ENCODE measurements at places on chromosomes 6 and 20.

GRCh38 chr20:57666106-57666833, 43.5 kb downstream of the PMEPA1 start:
- DNase-seq = no peak

DNA sequence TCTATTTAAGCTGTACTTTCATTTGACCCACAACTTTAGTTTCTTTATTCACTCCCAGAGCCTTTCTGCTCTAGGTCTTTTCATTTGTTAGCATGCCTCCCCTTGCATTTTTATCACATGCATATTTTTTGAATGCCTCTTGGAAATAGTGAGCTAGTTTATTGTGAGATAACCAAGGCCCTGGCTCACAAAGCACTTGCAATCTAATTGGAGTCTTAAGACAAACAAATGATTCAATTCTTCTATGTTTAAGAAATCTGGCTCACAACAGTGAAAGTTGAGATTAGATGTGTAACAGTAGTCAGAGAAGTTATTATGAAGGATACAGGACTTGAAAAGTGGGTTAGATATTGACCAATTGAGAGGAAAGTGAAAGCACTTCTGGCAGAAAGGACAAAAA, 173.4 kb downstream of the MOXD1 start:
- no peak for DNase-seq

- peak; percentile 58 for DNase-seq
Observed at GRCh38 chr6:136772685-136773472, 19.4 kb downstream of the MAP3K5 start.

DNA sequence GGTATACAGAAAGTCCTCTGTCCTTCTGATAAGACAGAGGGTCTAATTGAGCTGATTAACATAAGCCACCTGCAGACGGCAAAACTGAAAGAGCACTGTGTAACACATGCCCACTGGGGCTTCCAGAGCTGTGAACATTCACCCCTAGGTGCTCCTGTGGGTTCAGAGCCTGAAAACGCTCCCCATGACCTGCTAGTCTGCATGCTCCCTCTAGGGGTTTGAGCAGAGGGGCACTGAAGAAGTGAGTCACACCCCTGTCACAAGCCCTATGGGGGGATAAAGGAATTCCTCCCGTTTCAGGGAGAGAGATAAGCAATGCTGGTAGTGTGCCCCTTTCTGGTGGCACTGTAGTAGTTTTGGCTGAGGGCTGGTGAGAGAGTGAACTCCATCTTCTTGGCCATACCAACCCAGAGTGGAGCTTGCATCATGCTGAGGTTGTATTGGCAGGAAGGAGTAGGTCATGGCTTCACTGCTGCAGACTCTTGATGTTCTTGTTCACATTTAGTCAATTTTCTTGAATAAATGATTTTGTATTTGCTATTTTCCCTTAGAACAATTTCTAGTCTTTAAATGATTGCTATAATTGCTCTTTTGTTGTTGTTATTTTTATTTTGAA, 637.5 kb upstream of the MAN1A1 start:
- peak; percentile 41 for DNase-seq

DNA sequence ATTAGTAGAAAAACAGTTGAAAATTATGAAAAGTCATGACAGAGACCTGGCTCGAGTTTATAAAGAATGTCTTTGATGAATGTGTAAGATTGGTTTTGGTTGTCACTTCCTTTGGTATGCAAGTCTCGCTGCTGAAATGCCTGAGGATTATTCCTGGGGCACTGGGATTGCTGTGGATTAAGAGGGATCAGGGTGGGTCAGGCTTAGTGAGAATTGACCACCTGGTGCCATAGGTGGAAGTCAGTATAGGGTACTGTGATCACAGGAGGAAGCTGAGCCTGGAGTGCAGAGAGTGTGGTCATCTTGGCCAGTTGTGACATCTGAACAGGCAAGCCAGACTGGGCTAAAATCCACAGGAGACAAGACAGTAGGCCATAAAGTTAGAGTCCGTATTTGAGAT, 34.9 kb downstream of the CEP43 start:
- DNase-seq = no peak

DNA sequence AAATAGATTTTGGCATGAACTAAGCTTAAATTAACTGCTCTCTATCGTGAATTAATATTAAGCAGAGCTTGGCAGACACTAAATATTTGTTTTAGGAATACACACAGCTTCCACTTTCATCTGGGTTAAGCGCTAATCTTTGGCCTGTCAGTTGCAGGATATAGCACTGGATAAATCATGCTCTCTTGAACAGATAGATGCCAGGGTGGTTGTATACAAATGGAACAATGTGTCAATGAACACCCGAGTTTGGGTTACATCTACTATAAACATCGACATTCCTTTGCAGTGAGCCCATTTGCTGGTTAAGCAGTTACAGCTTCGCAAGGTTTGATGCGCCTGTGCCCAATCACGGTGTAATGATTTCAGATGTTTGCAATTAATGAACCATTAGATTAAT, 338.2 kb upstream of the ZFP64 start:
- no peak for DNase-seq

DNA sequence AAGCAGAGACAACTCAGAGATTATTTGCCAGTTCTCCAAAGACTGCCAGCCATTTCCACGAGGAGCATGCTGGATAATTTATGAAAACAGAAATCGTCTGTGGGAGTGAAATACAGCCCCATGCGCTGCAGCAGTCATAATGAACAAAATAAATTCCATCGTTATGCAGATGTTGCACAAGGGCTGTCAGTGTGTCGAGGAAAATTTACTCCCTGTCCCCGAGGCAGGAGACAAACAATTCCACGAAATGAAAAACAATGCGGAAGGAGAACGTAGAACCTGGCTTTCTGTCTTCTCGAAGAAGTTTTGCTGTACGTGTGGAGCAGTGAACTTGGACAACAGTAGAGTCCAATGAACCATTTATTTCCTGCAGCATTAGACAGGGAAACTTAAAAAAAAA, 399.4 kb downstream of the CD83 start:
- DNase-seq = no peak

GRCh38 chr6:98566126-98566525, 268.2 kb upstream of the POU3F2 start:
- DNase-seq = no peak

- DNase-seq = no peak
Observed at GRCh38 chr20:19249106-19249879, 36.9 kb downstream of the SLC24A3 start.

DNA sequence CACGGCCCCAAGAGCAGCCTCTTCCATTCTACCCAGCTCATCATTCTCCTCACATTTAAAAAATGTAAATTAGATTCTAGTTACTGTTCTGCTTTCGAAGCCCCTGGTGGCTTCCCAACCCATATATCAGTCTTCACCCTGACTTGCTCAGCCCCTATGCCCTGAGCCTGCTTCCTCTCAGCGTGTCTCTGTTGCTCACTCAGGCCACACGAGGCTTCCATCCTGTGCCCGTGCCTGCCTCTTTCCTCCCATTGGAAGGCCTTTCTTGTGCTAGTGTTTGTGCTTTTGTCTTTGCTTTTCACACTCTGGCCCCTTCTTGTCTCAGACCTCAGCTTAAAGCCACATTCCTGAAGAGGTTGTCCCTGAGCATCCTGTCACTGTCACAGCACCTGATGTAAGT, 78.1 kb downstream of the AFDN start:
- DNase-seq = no peak

DNA sequence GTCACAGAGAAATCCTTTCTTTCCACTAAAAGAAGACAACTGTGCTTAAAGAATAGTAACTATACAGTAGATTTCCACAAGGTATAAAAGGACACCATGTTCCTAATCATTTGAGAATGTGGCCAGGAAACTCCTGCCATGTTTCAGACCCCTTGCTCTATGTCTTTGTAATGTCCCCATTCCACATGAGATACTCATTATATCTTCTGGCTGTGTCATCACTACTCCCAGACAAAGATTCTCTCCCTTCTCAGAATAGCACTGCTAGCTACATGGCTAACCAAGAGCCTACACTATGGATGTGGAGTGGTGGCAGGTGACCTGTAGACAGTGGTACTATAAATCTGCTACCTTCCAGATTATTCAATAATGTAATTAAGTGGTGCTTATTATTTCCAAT, 218.1 kb upstream of the MCHR2 start:
- no peak for DNase-seq

DNA sequence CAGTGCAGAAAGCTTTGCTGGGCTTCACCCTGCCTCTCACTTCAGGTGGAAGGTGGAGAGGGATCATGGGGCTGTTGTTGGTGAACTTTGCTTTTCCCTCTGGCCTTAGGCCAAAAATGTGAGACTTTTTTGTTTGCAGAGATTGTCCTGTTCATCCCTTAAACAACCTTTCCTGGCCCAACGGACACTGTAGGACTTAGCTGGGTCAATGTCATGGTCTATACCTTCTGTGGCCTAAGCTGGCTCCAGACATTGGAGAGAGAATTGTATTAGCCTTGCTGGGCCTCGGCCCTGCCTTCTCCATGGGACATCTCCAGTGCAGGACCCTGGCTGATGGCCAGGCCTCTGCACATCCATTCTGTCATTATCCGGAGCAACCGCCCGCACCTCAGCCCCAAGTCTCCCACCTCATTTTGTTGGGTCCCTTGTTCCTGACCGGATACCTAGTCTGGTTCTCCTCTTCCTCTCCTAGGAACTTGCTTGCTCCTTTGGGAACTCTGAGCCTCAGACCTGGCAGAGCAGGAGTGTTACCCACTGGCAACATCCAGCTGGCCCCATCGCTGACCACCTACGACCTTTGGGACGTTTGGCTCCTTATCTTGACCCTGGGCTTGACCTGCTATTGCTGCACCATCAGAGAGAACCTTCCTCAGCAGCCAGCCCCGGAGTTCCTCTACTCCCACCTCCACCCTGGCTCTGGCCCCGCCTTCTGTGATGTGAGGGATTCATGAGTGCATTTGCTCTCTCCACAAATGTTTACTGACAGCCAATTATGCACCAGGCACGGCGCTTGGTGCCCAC, 128.2 kb downstream of the BANF2 start:
- DNase-seq = no peak

DNA sequence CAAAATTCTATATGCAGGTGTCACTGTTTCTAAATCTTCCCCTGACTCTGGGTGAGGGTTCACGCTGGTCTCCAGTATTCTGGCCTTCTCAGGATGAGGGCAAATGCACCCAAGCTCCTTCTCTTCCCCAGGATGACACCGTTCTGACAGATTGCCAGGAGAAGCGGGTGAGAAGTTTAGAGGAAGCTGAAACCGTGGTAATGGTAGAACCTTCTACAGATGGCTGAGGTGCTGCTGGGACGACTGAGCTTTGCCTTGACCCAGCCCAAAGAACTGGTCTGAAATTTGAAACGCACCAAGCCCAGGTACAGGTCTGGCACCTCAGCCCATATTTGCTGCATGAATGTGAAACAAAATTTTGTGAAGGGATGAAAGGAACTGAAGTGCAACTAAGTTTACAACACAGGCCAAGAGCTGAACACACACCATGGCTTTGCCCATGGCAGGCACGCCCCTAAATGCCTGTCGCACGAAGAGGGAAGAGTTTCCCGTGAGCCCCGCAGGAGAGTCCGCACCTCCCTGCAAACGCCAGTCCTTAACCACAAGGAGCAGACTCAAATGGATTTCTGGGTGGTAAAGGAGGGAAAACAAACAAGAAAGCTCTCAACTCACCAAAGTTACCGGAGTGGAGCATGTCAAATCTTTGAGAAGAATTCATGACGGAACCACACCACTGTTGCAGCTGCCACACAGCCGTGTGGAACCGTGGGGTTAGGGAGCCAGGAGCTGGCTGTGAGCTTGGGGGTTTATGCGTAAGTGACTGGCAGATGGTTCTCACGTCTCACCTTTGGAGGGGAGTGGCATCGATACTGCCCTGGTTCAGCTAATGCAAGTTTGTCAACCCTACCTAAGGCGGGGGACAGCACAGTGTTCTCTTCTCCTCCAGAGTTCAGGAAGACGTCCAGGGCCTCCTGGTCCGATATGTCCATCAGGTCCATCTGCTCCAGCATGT, 138.9 kb downstream of the DTNBP1 start:
- DNase-seq = peak; percentile 34

GRCh38 chr6:161396539-161396938, 122.7 kb upstream of the AGPAT4 start:
- no peak for DNase-seq

GRCh38 chr6:16676376-16676775, 84.9 kb downstream of the ATXN1 start:
- DNase-seq = no peak

GRCh38 chr6:31813465-31813849, 1.6 kb downstream of the HSPA1L start:
- no peak for DNase-seq

DNA sequence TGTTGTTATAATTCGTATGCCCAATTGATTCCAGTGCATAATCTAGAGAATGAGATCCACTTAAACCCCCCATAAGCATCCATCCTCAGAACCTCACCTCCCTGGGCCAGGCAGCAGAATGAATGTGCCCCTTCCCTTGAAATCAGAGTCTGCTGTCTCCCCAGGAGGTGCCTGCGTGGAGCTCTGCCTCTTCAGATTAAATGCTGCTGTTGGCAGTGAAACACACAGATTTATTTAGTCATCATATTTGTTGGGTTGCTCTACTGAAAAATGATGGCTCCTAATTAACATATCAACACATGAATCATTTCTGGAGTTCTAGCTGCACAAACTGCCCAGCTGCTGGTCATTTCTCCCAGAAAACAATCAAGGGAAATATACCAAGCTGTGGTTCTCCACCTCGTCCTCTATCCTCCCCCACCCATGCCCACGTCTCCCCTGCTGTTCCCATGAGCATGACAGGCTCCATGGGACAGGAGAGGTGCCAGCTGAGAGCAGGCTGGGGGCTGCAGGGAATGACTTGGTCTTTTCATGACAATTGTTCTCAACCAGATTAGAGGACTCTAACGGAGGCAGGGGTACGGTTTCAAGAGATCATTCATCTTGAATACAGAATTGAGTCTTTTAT, 633.1 kb downstream of the CDH26 start:
- no peak for DNase-seq

DNA sequence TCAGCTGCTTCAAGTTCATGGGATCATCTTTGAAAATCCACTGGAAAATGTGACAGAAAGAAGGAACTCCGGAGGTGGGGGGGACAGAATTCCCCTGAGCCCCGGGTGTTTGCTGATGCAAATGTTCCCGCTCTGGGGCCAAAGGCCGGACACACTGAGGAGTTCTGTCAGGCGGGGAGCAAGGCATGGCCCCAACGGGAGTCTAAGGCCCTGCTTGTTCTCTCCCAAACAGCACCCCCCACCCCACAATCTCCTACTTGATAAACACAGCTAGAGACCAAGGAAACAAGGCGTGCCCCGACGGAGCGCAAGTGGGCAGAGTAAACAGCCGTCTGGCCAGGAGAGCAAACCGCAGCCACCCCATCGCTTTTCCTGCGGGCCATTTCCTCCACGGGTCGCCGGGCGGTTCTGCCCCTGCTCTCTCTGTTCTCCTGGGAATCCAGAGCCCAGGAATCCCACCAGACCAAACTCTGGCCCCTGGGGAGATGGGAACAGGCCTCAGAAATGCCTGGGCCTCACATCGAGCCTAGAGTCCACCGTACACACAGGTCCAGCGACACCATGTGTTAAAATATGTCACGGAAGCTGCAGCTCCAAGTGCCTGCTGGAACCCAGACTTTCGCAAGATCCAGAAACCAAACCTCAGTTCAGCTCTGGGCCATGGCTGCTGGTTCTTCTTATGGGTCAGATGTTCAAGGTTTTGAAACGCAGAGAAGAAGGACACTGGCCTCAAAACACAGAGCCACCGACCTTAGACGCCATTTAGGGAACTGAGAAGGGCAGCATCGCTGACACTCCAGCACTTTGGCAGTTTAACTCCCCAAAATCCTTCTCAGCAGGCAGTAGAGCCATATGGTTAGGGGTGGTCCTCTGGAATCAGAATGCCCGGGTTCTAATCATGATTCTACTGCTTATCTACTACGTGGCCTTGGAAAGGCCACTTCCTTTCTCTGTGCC, 104.2 kb downstream of the PREX1 start:
- no peak for DNase-seq

GRCh38 chr6:170442596-170442995, 110.5 kb downstream of the PSMB1 start:
- DNase-seq = no peak
